HFFc6 (cell line): ENCODE measurements at places on chromosomes 5 and 9. TPM values are rescaled to one million over a fixed set of nuclear protein-coding genes. Genes with fewer than 3 reads are reported as not detected.

DNA sequence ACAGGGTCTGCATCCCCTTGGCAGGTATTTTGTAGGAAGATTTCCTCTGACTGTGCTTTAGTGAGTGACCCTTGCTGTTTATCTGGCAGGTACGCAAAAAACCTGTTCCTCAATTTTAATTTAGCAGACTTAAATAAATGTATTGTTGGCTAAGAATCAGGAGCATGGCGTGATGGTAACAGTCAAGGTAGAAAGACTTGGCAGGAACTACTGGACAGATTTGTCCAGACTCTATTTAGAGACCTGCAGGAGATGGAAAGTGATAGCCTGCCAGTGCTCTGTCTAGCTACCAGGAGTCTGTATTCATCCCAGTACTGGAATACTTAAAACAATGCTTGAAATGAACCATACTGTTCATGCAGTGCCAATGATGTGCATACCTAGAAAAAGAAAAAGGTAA, 78.8 kb upstream of the MAST4 start:
- no peak for DNase-seq

- DNase-seq = peak; percentile 59
Observed at GRCh38 chr5:147310059-147310704, 75.4 kb downstream of the STK32A start.

- DNase-seq = no peak
Observed at GRCh38 chr5:1420211-1421195, 24.7 kb downstream of the SLC6A3 start.

The EQTN gene
- total RNA-seq = not detected in 2 replicates

The STKLD1 gene
- 0.92 to 1.4 TPM (median 1.3 TPM) in 3 replicates for total RNA-seq

- no peak for DNase-seq
Observed at GRCh38 chr5:176736931-176737745, 73.2 kb upstream of the UNC5A start.

- no peak for DNase-seq
Observed at GRCh38 chr9:134834217-134834956, 46.2 kb upstream of the FCN2 start.

The NUDT12 gene
- total RNA-seq = 5.6 to 9.1 TPM (median 7.6 TPM) in 3 replicates

DNA sequence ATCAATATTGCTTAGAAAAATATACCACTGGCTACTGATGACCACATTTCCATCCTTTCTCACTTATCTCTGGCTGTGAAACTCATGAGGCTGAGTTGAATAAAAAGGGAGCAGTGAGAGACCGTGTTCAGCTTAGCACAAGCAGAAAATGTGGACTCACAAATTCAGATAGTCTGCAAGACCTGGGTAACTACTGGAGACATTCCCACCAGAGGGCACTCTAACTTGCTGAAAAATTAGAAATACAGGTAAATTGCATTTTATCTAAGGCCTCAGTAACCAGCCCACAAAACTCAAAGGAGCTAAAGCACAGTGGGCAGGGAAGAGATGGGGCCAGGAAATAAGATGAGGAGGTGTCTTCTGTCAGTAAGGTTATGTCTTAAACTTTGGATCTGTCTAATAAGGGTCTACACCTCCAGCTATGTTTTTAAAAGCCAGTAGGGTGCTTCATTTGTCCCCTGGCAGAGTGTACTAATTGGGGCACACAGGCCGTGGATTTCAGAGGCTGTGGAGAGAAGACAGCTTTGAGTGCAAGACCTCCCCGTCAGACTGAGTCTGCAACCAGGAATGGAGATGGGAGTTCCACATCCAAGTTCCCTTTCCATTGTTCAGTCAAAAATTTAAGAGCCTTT, 8.7 kb upstream of the NDUFB6 start:
- peak; percentile 51 for DNase-seq

The BRD9 gene
- total RNA-seq = 30.3 and 30.9 TPM in 2 replicates

- no peak for DNase-seq
Observed at GRCh38 chr5:138542180-138542955, 668 bp downstream of the ETF1 start.

The ZNF300 gene
- 2.5 to 4.5 TPM (median 3.2 TPM) in 3 replicates for total RNA-seq

The SCAMP1 gene
- total RNA-seq = 38.0 to 42.0 TPM (median 41.9 TPM) in 3 replicates

The PTAR1 gene
- 49.5 to 56.0 TPM (median 52.3 TPM) in 3 replicates for total RNA-seq

The IL3 gene
- total RNA-seq = not detected in 3 replicates

The CCDC192 gene
- not detected in 2 replicates for total RNA-seq
